AG04450 (cell line): ENCODE measurements at places on chromosomes 6 and 20.
A peak's percentile ranks its signal among the peaks of the same experiment; 100 is the strongest.

DNA sequence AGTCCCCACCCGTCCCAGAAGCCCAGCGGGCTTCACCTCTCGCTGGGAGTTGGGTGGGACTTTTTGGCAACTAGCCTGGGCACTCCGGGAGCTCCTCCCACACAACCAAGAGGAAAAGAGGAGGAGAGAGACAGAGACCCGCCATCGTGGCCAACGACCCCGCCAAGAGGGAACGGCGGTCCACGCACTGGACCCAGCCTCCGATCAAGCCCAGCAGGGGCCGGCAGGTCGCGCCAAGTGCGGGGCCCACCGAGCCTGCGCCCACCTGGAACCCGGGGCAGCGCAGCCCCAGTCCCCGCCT, 3.0 kb upstream of the TMEM14C start:
- DNase-seq, result no peak

DNA sequence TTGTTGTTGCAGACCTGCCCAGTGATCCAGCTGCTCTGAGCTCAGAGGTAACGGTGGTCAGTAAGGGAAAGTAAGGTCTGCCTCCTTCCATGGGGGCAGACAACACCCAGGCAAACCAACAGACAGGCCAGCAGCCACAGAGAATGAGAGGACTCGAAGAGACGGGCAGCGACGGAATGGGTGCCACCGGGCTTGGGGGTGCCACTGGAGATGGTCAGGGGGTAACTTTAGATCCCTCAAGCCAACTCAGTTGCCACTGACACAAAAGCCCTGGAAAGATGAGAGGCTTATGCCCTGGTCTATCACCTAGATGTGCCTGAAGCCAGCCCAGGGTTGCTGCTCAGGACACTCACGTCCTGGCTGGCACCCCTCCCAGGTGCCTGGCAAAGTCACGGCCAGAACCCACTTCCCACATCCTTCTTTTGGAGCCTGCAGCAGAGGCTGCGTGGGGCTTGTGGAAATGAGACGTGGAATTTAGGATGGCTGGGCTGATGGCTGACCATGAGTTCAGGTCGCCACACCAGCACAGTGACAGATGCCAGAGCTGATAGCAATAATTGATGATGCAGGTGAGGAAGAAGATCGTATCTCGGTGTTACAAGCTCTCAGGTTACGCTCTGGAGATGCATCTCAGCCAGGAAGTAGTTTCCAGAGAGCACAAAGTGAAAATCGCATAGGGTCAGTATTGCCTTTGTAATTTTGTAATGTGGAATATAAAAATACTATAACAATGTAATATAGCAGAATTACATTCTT, 209.1 kb downstream of the SYNDIG1 start:
- no peak for DNase-seq

DNA sequence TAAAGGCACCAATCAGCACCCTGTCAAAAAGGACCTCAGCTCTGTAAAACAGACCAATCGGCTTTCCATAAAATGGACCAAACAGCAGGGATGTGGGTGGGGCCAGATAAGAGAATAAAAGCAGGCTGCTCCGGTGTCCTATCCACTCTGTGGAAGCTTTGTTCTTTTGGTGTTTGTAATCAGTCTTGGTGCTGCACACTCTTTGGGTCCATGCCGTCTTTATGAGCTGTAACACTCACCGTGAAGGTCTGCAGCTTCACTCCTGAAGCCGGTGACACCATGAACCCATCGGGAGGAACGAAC, 7.3 kb upstream of the PXDC1 start:
- no peak for DNase-seq

GRCh38 chr6:31821301-31822035, 6.1 kb upstream of the HSPA1B start:
- DNase-seq, result no peak

DNA sequence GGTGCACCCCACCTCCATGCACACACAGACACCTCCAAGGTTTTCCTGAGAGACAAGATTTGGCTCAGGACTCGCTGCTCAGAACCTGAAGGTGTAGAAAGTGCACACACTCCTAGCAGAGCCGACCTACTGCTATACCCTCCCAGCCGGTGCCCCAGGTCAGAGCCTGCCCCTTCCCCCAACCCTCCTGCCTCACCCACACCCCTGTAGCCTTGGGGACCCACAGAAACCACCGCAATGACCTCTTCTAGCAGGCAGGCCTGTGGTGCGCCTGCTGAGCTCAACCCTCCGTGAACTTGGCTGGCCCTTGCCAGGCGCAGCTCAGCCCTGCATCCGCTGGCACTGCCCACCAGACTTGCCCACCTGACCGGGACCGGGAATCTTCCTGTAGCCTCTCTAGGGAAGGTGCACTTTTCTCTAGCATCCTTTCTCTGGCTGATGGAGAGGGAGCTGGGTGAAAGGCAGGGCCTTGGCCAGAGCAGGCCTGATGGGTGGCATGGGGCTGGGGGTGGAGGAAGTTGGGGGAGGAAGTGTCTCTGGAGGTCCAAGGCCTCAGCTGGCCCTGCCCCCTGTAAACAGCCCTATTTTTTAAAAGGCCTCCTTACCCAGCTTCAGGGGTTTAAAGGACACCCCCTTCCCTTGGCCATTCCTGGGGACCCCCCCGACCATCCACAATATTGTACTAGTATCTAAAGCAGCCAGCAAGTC, 36.9 kb upstream of the SLCO4A1 start:
- no peak for DNase-seq

- no peak for DNase-seq
Observed at GRCh38 chr6:46584586-46584985, 68.0 kb downstream of the CYP39A1 start.

- no peak for DNase-seq
Observed at GRCh38 chr20:5085380-5085779, 34.4 kb downstream of the PCNA start.

- no peak for DNase-seq
Observed at GRCh38 chr6:18182568-18182967, 27.3 kb downstream of the KDM1B start.

- no peak for DNase-seq
Observed at GRCh38 chr6:107737397-107737793, 86.7 kb downstream of the SCML4 start.

GRCh38 chr20:32762754-32763201, 593 bp downstream of the DNMT3B start:
- no peak for DNase-seq

DNA sequence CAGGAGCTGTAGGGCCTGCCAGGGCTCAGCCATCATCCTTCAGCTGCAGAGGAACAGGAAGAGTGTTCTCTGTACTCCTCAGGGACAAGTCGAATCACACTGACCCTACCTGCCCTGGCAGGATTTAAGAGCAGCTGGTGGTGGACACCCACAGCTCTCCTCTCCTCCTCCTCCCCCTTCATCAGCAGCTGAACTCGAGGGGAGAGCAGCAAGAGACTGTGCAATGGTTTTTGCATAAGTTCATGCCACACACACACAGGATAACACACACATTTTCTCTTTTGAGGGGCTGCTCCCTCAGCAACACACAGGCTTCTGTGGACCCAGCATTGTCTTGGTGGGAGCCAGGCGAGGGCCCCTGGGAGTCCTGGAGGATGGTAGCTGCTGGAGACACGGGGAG, at the start of gene CST11:
Gene CST11, minus strand, starts transcription at position 101 of the 400 bp plus-strand sequence. Its CDS starts 65 bp downstream, at position 36.
- DNase-seq, result no peak

DNA sequence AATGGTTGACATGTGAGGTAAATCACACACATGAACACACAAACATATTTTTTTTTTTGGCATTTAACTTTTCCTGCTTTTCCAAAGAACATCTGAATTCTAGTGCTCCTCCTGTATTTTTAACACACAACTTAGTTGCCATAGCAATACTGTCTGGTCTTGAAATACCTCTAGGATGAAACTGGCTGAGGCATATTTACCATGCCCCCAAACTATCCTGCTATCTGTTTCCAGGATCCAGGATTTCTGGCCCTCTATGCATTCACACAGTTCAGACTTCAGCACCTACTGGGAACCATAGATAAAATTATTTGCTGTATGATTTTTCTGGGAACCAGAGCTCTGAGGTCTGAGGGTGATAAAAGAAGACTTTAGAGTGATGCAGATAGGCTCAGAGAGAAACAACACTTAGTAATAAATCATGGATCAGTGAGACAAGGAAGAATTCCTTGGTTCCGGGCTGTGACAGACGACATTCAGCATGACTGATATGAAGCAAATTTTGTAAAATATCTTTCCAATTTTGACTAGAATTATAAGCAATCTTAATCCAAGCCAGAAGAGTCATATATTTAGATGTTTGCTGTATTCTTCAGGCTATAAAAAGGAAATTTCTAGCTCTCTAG, 359.7 kb downstream of the BTBD9 start:
- no peak for DNase-seq

DNA sequence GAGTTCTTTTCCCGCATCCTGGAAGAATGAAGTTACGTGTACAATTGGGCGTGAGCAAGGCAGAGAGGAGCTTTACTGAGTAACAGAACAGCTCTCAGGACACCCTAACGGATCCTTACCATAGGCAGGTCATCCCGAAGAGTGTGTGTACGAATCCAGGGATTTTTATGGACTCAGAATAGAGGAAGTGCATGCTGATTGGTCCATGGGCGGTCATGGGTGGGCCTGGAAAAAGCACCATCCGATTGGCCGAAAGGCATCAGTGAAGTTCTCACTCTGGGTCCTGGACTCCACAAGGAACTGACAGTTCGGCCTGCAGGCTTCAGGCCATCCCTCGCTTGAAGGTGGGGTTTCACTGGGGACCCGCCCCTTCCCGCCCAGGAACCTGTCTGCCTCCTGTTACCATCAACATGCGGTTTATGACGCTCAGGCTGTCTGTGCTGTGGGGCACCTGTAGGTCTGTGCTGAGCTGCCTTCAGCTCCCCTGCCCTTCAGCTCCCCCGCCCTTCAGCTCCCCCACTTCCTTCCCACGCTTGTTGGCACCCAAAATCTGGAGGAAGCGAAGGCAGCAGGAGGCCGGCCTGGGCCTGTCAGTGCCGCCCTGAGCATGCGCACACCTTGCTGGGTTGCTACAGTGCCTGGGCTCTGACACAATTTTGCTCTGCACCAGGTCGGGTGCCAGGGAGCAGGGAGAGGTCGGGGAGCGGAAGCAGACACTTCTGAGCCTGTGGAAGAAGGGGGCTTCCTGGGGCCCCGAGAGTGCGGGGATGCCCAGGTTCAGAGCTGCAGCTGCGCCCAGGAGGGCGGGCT, 57.9 kb upstream of the MANEA start:
- no peak for DNase-seq

DNA sequence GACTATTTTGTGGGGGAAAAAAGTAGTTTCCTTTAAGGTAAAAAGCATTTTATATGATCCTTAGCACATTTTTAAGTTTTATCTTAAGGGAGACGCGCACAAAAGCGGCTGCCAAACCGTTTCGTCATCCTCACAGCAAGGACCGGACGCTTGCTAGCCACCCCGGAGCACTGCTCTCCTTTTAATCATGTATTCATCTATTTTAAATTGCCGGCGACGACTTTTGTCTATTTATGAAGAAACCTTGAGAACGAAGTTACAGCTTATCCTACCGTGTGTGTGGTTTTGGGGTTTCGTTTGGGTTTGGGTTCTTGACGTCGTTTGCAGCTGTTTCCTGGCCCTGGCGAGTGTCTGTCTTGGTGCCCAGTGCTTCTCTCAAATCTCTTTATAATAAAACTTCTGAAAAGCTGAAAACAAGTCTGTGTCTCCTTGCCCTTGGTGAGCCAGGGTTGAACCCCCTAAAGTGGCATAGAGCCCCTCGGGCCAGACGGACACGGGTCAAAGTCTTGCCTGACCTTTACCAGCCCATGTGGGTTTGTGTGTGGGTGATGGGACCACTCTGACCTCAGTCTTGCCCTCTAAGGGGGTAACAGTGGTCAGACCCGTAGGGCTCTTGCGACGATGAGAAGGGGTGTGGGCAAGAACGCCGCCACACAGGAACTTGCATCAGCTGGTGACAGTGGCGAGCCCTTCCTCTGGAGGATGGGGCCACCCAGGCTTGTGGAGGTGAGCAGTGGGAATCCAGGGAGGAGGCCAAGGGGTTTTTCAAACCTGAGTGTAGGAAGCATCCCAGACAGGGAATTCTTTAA, 117.6 kb downstream of the JPH2 start:
- no peak for DNase-seq

GRCh38 chr6:8944548-8944947, 509.2 kb upstream of the SLC35B3 start:
- DNase-seq, result no peak

DNA sequence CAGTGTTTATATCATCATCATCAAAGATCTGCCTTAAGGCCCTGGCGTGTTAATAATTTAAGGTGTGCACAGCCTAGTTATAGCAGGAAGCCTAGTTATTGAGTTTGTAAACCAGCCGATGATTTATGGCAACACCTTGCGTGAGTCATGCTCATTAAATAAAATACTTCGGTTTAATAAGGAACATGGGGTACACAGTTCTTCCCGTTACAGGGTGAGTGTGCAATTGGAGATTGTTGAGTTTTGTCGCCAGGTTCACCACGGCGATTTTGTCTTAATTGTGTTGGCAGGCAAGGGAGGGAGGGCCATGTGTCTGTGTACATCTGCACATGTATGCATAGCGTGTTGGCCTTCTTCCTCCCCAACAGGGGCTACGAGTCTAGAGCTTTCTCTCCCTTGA, 104.0 kb downstream of the TFAP2A start:
- DNase-seq, result no peak

DNA sequence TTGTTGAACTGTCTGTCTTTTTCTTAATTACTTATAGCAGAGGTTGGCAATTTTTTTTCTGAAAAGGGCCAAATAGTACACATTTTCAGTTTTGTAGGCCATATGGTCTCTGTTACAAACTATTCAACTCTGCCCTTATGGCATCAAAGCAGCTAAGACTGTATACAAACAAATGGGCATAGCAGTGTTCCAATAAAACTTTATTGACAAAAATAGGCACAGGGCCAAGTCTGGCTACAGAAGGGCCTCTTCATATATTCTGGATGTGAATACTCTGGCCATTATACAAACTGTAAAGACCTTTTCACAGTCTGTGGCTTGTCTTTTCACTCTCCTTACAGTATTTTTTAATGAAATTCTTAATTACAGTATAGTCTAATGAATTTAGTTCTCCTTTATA, 132.1 kb downstream of the PREX1 start:
- no peak for DNase-seq

DNA sequence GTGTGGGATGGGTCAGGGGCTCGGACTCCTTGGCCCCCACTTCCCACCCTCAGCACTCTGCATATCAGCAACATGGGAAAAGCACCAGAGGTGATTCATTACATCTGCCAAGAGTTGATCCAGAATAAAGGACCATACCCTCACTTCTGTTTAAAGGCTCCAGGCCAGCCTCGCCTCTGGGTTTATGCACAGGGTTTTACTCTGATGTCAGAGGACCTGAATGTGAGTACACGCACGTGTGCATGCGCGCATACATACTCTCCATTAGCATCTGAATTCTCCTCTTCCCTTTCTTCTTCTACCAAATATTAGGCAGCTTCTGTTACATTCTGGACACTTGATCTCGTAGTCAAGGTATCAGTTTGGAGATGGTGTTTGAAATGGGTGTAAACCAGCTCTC, 114.7 kb upstream of the SPTLC3 start:
- DNase-seq, result no peak

- peak; percentile 76 for DNase-seq
Observed at GRCh38 chr6:31908791-31909190, 6.9 kb upstream of the ZBTB12 start.

- no peak for DNase-seq
Observed at GRCh38 chr6:150751296-150751695, 114.2 kb upstream of the MTHFD1L start.

- no peak for DNase-seq
Observed at GRCh38 chr6:12163149-12163548, 127.0 kb upstream of the EDN1 start.
